Karpas-422 (cell line): ENCODE measurements at places on chromosomes 11 and 22. TPM values are rescaled to one million over a fixed set of nuclear protein-coding genes. Genes with fewer than 3 reads are reported as not detected.

GRCh38 chr11:72816404-72816990 lies 2.3 kb downstream of the ATG16L2 start:
- H3K36me3 ChIP-seq: no peaks in the 10 kb centered on the region
- peaks cover 42% of the 10 kb centered on the region for H3K4me1 ChIP-seq
- H3K4me3 ChIP-seq: peak overlapping the region; percentile 23; the same call in 1 of the 2 replicates
- H3K27ac ChIP-seq: peak overlapping the region; percentile 80
- peak; percentile 59 for DNase-seq

- H3K4me3 ChIP-seq: no peak overlapping the region
- H3K36me3 ChIP-seq: no peaks in the 10 kb centered on the region
- no peaks in the 10 kb centered on the region for H3K4me1 ChIP-seq
- peak; percentile 84 for DNase-seq
Observed at GRCh38 chr11:79100093-79100910, 340.5 kb downstream of the TENM4 start.

DNA sequence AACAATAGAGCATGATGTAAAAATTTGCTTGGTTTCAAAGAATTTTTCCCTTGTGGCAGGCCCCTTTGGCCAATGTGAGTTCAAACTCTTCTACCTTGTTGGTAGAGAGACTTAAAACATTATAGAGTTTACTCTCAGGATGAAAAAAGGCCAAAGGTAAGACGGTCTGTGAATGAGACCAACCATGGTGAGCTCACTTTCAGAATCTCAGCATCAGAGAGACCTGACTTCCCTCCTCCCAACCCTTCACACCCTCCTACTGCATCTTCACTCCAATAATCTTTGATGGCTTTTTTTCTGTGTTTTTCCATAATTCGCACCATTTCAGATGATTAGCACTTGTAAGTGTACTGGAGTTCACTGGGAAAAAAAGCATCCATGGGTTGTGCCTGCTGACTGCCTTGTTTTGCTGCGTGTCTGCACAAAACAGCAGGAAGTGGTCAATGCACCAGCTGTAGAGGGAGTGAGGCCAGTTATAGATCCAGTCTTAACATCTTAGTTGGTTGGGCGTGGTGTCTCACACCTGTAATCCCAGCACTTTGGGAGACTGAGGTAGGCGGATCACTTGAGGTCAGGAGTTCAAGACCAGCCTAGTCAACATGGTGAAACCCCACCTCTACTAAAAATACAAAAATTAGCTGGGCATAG lies 64.1 kb downstream of the SLC1A2 start:
- H3K36me3 ChIP-seq: no peaks in the 10 kb centered on the region
- no peaks in the 10 kb centered on the region for H3K27me3 ChIP-seq
- DNase-seq: no peak
- no peak overlapping the region for H3K4me3 ChIP-seq
- H3K4me1 ChIP-seq: no peaks in the 10 kb centered on the region

Gene CHRNA10
- 1.7 and 6.0 TPM in 2 replicates for total RNA-seq

- H3K27me3 ChIP-seq: no peaks in the 10 kb centered on the region
- H3K4me3 ChIP-seq: no peak overlapping the region
Observed at GRCh38 chr11:100686476-100687053, 523 bp upstream of the ARHGAP42 start.
